ENCODE measurements at places on chromosomes 6 and 20. TPM values are rescaled to one million over a fixed set of nuclear protein-coding genes. Genes with fewer than 3 reads are reported as not detected.
A peak's percentile ranks its signal among the peaks of the same experiment; 100 is the strongest.

DNA sequence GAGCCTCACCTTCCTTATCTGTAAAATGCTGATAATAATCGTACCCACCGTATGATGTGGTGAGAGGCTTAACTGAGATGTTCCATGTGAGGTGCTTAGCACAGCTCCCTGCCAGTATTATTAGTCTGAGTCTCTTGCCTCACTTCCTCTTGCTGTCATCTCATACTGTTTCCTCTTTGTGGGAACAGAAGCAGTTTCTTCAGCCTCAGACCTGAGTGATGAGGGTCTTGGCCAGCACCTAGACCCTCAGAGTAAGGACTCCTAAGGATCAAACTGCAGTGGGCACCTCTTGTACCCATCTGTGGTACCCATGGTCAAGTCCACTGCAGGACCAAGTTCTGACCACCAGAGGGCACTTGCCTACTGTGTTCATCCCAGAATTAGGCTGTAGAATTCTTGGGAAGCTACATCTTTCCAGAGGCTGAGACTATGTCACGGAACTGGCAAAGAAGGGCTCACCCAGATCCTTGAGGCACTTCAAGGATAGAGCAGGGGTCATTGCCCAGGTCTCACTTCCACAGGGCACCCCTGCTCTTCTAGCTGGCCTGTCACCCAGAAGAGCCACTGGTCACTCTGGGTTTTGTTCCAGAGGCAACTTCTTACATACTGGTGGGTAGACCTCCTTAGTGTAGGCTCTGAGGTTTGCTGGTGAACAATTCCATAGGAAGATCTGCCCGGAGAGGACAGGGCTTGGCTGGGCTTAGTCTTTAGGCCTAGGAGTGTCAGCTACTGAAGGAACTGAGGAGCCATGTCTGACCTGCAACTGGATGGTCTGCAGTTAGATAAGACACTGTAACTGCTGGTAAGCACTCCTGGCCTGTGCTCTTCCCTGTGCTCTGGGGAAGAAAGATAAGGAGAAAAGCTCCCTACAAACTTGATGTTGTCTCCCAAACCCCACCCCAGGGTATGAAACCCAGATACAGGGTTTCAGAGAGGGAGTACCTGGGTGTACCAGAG lies 20.6 kb upstream of the SGK2 start:
- DNase-seq: no peak

GRCh38 chr20:35145141-35145564 lies 2.0 kb downstream of the EDEM2 start:
- no peak for DNase-seq

SOX18 gene
- 11.9 TPM for polyA plus RNA-seq

SOBP gene
- 1.2 TPM for polyA plus RNA-seq

CD40 gene
- polyA plus RNA-seq: 7.9 TPM

DNA sequence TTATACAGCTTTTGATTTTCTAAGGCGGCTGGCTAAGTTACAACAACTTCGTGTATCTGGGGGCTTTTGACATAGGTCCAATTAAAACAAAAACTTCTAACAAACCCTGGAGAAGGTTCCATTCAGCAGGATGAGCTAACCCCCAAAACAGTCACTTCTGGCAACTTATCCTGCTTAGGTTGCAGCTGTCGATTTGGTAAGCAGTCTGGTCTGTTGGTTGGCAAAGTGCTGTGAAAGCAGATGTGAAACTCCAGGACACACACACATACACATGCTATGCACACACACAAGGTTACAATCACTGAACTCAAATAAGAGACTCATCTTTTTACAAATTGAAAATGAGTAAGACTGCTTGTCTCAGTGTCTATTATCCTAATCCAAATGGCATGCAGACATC lies 119.0 kb upstream of the STMND1 start:
- DNase-seq: no peak

- DNase-seq: no peak
Measured at GRCh38 chr6:39773782-39774181, 18.4 kb upstream of the DAAM2 start.

PPIL1 gene
- polyA plus RNA-seq: 28.0 TPM

DNA sequence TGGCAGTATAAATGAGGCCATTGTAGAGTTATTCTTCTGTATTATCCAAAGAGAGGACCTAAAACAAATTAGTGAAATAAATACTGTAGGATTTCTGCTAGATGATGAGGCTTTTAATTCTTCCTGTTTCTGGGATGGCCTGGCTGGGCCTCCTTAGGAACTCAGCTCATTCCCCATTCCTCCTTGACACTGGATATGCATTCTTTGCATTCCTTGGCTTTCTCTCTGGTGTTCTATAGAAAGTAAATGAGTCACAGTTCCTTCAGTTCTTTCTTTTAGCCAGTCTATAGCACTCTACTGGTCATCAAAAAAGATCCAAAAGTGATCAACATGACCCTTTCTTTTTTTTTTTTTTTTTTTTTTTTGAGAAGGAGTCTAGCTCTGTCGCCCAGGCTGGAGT lies 8.6 kb downstream of the OR10C1 start:
- DNase-seq: no peak

SLC25A27 gene
- 4.2 TPM for polyA plus RNA-seq

STMND1 gene
- polyA plus RNA-seq: 0.83 TPM

AIF1 gene
- 114 TPM for polyA plus RNA-seq

GRCh38 chr20:46267108-46268105 lies 40.9 kb downstream of the CDH22 start:
- DNase-seq: no peak

- DNase-seq: no peak
Measured at GRCh38 chr20:34412453-34412852, 49.4 kb downstream of the ITCH start.

DNA sequence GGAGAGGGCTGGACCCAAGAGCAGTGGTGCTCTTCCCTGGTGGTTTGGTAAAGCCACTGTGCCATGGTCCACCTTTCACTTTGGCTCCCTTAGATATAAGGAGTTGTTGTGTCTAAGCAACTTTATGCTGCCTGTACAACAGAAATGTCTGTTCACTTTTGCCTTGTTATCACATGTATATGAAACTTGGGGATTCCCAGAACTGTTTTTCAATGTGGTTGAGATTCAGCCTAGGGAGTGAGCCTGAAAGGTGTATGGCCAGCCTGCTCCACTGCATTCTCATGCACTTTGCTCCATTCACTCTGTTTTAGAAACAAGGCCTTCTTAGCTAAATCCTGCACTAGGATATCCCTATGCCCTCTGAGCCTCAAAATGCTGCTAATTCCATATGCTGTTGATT lies 234.5 kb upstream of the THEMIS start:
- no peak for DNase-seq

GRCh38 chr6:162497389-162497788 lies 230.2 kb downstream of the PRKN start:
- DNase-seq: no peak

DNA sequence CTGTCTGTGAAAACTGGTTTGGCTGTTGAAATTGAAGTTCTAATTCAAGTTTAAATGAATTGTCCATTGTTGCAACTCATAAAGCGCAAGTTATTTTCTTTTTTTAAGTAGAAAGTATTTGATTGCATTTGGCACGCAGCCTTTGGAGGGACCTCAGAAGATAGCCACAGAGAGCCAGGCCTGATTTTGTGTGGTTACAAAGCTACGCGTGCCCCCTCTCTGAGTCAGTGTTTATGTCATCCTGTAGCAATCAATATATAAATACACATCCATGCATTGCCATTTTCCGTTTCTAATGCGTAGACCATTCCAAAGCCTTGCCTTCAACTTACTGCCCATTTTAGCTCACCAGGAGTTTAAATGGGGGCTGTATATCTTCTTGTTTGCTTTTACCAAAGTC lies 173.2 kb downstream of the TMEM242 start:
- DNase-seq: no peak

DNA sequence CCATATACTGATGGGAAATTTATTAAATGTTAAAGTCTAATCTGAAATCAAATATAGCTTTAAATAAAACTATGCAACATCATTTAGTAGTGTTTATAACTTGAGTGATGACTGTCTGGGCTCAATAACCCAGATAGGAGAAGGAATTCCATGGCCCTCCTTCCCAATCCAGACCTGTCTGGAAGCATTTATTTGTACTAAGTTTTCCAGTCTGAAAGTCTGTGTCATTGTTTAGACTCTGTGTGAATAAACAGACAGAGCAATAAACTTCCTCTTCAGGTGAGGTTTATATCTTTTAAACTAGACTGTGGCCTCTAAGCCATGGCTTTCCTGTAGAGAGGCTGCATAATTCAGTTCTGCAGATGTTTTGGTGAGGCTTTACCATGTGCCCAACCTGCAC lies 176.4 kb downstream of the SOX4 start:
- DNase-seq: no peak

ARMH2 gene
- polyA plus RNA-seq: 0.10 TPM

- no peak for DNase-seq
Measured at GRCh38 chr6:49782293-49782692, 4.8 kb downstream of the PGK2 start.

GRCh38 chr6:27836783-27837624 lies 75.2 kb downstream of the OR2B2 start:
- DNase-seq: peak; percentile 72

DNA sequence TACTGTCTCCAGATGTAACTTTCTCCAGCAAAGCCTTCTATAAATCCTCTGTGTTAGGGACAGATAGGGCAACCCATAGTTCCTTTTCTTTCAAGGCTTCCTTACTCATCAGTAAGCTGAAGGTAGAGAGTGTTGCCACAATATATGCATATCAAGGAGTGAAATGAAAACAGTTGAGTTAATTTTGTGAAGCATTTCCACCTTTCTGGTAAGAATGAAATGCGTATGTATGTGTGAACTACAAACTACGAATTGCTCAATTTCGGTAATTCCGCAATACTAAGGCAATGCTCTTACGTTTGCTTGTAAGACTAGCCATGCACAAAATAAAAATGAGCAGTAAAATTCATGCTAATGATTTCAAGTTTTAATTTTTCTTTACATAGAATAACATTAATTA lies 61.2 kb upstream of the HBS1L start:
- no peak for DNase-seq

- no peak for DNase-seq
Measured at GRCh38 chr6:163318071-163318786, 96.3 kb upstream of the QKI start.

DNA sequence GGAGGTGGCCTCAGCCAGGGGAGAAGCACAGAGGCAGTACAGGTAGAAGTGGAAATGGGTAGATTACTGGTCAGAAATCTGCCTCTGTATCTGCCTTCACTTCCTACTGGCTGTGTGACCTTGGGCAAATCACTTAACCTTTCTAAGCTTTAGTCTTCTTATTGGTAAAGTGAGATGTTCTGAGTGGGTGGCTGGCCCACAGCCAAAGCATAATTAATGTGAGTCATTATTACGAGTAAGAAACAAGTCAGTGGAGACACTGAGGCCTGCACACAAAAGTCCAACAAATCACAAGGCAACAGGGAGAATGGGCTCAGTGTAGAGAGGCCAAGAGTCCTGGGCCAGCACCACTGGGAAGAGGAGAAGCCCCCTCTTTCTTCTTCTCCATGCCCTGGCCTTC lies 39.1 kb downstream of the NRN1 start:
- DNase-seq: no peak

DNA sequence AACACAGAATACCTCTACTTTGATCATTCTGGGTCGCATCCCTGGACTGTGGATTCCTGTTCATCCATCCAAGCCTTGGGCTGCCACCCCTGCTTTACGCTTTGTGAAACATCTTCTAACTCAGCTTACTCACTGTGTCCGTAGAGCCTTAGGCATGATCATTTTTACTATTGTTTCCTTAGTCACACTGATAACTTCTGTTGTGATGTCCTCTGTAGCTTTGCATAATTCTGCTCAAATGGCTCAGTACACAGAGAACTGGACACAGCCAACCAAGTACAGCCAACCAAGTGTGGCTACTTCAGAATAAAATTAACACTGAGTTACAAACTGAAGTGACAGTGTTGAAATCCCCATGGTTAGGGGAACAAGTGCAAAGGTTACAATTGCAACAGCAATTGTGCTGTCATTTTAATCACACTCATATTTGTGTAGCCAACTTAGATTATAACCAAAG lies 8.6 kb upstream of the FKBP1A start:
- no peak for DNase-seq

- no peak for DNase-seq
Measured at GRCh38 chr6:6825193-6825784, 236.8 kb downstream of the LY86 start.

- no peak for DNase-seq
Measured at GRCh38 chr6:169247991-169248390, 5.7 kb downstream of the THBS2 start.

GRCh38 chr6:45477790-45478189 lies 100.1 kb upstream of the SUPT3H start:
- DNase-seq: no peak

- DNase-seq: no peak
Measured at GRCh38 chr20:33863440-33864323, 52.5 kb downstream of the CHMP4B start.

GRCh38 chr6:13415283-13415682 lies 72.1 kb downstream of the GFOD1 start:
- DNase-seq: no peak

GRCh38 chr20:3248167-3248992 lies 9.4 kb upstream of the SLC4A11 start:
- DNase-seq: no peak

GRCh38 chr20:32062776-32063170 lies 10.7 kb downstream of the HCK start:
- peak; percentile 78 for DNase-seq

DNA sequence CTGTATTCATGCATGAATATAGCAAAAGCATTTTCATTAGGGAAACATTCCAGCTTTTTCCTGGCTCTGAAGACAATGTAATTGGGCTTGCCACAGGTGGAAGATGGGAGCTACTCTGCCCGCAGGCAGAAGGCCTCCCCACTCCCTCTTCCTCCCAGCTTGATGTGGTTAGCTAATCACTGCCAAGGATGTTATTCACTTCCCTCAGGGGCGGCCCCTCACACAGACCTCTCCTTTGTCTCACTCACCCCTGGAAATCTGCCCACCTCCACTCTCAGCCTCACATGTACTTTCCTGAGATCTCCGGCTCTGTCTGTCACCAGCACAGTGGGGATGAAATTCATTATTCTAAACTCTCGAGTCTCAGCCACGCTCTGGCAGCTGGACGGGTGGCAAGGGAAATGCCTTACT lies 100.7 kb downstream of the ANKRD60 start:
- no peak for DNase-seq

- no peak for DNase-seq
Measured at GRCh38 chr6:15336900-15337560, 91.2 kb downstream of the JARID2 start.

GRCh38 chr20:41654884-41655283 lies 36.7 kb upstream of the CHD6 start:
- no peak for DNase-seq

DNA sequence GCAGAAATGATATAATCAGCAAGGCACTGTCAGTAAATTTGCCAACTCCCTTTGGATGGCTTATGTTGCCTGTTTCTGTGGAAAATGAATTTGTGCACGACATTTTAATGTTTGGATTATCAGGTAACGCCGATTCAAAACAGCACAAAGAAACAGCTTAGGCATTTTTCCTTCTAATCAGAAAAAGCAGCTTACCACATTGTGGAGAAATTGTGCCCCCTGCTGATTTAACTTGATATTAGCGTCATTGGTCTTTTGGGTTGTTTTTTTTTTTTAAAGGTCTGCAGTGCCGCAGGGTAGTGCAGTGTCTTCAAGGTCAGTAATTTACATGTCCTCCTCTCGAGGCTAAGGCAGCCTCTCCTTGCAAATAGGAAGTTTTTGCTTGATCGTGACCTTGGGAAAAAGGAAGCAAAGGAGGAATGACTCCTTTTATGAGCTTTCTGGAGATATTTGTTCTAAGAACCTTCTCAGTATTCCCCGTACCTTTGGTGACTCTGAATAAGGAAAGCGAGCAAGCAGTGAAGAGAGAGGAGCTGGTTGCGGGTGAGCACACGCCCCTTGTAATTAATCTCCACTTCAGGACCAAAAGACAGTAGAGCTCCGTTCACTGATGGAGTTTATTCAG lies 79.1 kb downstream of the ELOVL4 start:
- DNase-seq: no peak

ADGRG6 gene
- polyA plus RNA-seq: 5.5 TPM

GRIK2 gene
- polyA plus RNA-seq: not detected
